ENCODE measurements at places on chromosomes 6 and 20.
A peak's percentile ranks its signal among the peaks of the same experiment; 100 is the strongest.

GRCh38 chr20:43946206-43946491, 31.5 kb downstream of the TOX2 start:
- DNase-seq = no peak

- no peak for DNase-seq
Observed at GRCh38 chr6:155380666-155381332, 66.5 kb upstream of the TFB1M start.

GRCh38 chr6:158816329-158816728, 2.8 kb downstream of the EZR start:
- no peak for DNase-seq

DNA sequence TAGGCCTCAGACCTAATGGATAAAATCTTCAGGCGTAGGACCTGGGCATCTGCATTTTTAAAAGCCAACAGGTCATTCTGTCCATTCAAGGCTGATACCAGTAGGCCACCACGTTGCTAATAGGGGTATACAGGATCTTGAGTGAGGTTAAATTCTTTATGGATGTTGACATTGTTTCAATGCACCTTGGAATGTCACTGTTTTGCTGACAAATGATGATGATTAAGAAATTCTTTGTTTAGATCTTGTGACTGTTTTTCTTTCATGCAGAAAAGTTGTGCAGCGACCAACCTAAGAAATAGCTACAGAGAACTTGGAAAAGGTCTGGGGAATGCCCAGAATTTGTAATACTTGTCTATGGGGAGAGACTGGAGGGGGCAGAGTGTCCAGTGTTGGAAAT, 101.1 kb upstream of the CLDN20 start:
- DNase-seq = no peak

GRCh38 chr20:56760610-56761009, 131.5 kb downstream of the TFAP2C start:
- no peak for DNase-seq

GRCh38 chr6:7440476-7440875, 50.9 kb downstream of the RIOK1 start:
- no peak for DNase-seq

- peak; percentile 61 for DNase-seq
Observed at GRCh38 chr6:26124781-26125685, 37.8 kb downstream of the HFE start.

- no peak for DNase-seq
Observed at GRCh38 chr6:165616116-165616515, 46.9 kb downstream of the PDE10A start.

DNA sequence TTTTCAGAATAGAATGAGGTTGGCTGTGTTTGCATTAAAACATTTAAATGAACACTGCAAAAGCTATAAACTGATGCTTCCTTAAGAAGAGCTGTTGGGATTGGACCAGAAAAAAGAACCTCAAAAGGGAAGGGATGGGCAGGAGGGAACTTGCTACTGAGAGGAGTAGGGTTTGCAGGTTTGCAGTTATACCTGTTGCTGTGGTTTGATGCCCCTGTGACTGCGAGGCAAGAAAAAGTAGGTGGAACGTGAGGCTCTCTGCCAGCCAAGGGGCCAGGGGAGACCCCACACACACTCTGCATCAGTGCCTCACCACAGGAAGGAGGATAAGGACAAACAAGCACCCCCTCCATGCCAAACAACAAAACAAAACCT, 197.2 kb downstream of the BCAS1 start:
- no peak for DNase-seq

GRCh38 chr20:63861981-63862901, 943 bp downstream of the ABHD16B start:
- no peak for DNase-seq

GRCh38 chr6:17630511-17631073, 30.5 kb downstream of the FAM8A1 start:
- no peak for DNase-seq

- no peak for DNase-seq
Observed at GRCh38 chr6:330948-331347, 38.7 kb downstream of the DUSP22 start.

- no peak for DNase-seq
Observed at GRCh38 chr6:22062807-22063408, 233.9 kb downstream of the PRL start.

GRCh38 chr20:48668451-48668946, 159.3 kb downstream of the PREX1 start:
- DNase-seq = no peak

GRCh38 chr6:150636808-150637207, 37.1 kb downstream of the PLEKHG1 start:
- DNase-seq = no peak

- DNase-seq = no peak
Observed at GRCh38 chr6:144781836-144782235, 496.7 kb downstream of the UTRN start.

GRCh38 chr20:36144336-36144735, 10.2 kb upstream of the EPB41L1 start:
- DNase-seq = no peak

DNA sequence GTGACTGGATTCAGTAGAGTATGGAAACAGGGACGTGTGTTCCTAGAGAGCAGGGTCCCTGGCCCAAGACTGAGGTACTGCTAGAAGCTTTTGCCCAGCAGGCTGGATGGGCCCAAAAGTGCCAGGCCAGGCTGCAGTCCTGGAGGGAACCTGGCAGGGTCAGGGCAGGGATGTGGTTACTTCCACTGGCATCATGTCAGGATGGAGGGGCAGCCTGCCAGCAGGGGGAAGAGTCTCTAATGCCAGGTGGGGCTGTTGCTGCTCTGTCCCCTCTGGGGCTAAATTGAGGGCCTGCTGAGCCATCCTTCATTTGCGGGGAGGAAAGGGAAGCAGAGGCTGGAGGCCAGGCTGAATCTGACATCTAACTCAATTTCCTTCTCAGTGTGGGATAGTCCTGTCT, 17.2 kb downstream of the ZDHHC14 start:
- no peak for DNase-seq

- no peak for DNase-seq
Observed at GRCh38 chr6:83702749-83703148, 6.2 kb downstream of the SNAP91 start.

- no peak for DNase-seq
Observed at GRCh38 chr6:2514965-2515543, 235.7 kb downstream of the MYLK4 start.

DNA sequence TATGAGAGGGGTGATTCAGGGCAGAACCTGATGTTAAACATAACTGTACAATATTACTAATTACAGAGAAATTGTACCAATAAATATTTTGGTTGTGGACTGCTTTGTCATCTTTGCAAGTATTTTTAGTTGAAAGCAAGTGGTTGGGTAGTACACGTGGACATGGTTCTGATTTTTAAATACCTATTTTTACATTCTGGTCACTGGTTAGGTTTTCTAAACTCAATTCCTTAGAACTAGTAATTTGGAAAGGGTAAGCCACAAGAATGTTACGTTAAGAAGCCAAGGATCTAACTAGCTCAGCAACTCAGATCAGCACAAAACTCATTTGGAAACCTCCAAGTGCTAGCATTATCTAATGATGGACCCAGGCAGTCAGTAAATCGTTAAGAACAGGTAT, 2.7 kb downstream of the EPB41L2 start:
- no peak for DNase-seq

- DNase-seq = no peak
Observed at GRCh38 chr6:105001906-105002305, 45.0 kb downstream of the LIN28B start.

GRCh38 chr6:155771822-155772221, 316.2 kb upstream of the NOX3 start:
- DNase-seq = no peak

DNA sequence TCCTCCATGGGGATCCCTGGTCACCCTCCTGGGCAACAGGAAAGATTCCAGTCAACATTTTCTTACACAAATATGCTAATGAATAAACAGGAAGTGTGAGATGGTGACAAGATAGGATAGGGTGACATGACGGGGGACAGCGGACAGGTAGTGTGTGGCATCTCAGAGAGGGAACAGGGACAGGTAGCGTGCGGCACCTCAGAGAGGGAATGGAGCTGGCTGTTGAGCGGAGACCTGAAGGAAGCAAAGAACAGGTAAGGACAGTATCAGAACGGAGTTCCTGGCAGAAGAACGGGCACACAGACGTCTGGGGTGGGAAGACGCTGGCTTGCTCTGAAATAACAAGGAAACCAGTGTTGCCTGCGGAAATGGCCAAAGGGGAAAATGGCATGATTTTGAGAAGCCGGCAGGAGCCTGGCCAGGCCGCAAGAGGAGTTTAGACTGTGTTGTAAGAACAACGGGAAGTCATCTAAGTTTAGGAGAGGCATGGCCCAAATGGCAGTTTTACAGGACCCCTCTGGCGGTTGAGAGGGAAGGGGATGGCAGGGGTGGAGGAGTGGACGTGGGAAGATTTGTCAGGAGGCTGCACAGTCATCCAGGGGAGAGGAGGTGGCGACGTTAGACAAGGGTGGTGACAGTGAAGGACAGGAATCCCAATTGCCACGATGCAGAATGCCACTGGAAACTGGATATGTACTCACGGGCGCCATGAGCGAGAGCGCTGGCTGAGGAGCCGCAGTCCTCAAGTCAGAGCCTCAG, 111.6 kb downstream of the JPH2 start:
- DNase-seq = no peak

- DNase-seq = no peak
Observed at GRCh38 chr20:48285656-48286055, 500.4 kb upstream of the SULF2 start.

DNA sequence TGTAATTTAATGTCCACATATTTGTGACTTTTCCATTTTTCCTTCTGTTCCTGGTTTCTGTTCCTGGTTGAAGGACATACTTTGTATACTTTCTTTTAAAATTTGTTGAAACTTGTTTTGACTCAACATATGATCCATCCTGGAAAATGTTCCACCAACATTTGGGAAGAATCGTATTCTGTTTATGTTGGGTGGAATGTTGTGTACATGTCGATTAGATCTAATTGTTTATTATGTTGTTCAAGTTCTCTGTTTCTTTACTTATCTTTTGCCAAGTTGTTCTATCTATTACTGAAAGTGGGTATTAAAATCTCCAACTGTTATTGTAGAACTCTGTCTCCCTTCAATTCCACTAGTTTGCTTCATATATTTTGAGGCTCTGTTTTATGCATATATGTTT, 27.7 kb upstream of the DUSP22 start:
- no peak for DNase-seq

- DNase-seq = no peak
Observed at GRCh38 chr6:117137711-117138110, 127.6 kb upstream of the VGLL2 start.

DNA sequence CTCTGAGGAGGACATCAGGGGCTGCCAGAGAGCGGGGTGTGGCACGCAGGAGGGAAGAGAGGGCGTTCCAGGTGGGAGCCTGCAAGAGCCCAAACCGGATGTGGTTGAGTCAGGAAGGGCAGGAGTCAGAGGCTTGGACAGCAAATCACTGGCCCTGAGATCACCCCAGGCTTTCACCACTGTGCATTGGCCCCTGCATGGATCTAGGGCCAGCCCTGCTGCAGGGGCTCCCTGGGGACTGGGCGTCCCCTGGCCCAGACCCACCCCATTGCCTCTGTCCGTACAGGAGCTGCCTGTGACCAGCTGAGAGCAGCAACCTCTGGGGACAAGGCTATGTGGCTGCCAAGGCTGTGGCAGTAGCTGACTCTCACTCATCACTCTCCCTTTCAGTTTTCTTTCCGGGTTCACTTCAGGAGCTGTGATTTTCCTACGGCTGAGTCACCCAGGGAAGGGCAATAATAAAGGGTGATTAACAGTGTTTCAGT, 33.9 kb downstream of the KCNK17 start:
- peak; percentile 84 for DNase-seq

DNA sequence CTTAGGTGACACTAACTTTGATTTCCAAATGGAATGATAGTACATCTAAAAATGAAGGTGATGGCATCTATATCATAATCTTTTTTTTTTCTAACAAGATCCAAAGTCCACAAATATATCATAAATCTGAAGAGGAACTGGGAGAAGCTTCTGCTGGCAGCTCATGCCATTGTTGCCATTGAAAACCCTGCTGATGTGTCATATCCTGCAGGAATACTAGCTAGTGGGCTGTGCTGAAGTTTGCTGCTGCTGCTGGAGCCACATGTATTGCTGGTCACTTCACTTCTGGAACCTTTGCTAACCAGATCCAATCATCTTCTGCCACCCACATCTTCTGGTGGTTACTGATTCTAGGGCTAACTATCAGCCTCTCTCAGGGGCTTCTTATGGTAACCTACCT, 27.4 kb upstream of the KHDC1 start:
- DNase-seq = no peak

DNA sequence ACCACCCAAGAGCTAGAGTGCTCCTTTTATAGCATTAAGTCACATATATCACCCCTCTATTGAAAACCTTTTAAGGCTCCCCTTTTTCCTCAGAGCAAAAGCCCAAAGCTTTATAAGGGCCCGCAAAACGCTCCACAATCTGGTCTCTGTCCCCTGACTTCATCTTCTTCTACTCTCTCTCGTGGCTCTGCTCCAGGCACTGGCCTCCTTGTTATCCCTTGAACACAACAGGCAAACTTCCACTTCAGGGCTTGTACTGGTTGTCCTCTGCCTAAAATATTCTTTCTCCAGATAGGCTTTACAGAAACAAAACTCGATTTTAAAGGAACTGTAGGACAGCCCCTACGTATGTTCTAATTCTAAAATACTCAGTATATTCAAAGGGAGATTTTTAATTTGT, 44.0 kb upstream of the SPDEF start:
- no peak for DNase-seq

- no peak for DNase-seq
Observed at GRCh38 chr6:14883921-14884320, 361.9 kb upstream of the JARID2 start.

DNA sequence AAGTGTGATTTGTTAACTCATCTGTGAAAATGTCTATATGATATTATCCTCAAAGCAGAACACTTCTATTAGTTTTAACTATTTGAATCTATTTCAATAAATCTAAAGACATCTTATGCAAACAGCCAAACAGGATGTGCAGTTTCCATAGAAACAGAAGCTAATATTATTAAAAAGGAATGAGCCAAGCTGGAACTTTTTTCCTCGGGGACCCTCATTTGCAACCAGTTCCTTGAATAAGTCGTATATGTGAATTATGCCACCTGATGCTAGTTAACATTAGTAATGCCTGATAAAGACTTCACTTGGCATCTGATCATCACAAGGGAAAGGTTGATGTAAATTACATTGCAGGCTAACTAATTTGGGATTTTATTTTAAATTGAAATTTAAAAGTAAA, 216.9 kb upstream of the SMLR1 start:
- DNase-seq = no peak

- no peak for DNase-seq
Observed at GRCh38 chr20:237929-238328, 10.9 kb downstream of the DEFB129 start.

GRCh38 chr6:158237656-158238055, 69.5 kb downstream of the GTF2H5 start:
- no peak for DNase-seq

DNA sequence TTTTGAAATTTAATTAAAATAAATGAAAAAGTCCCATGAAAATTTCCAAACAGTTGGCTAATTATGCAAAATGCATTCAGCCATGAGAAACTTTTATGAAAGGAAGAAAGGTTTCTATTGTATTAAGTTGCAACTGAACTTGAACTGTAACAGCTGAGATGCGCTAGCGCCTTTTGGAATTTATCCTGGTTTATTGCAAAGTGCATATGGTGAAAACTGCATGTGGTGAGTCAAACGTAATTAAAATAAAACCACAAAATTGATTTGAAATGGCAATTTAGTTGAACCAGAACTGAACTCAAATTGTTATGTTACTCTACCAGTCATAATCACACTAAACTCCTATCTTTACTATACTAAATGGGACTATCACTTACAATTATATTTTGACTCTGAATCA, 46.4 kb upstream of the COL21A1 start:
- no peak for DNase-seq

Measured in Peyer's patch (tissue), 4 donors.